Liver (tissue), 10 donors: ENCODE measurements at places on chromosomes 3 and 15. TPM values are rescaled to one million over a fixed set of nuclear protein-coding genes. Genes with fewer than 3 reads are reported as not detected.

DNA sequence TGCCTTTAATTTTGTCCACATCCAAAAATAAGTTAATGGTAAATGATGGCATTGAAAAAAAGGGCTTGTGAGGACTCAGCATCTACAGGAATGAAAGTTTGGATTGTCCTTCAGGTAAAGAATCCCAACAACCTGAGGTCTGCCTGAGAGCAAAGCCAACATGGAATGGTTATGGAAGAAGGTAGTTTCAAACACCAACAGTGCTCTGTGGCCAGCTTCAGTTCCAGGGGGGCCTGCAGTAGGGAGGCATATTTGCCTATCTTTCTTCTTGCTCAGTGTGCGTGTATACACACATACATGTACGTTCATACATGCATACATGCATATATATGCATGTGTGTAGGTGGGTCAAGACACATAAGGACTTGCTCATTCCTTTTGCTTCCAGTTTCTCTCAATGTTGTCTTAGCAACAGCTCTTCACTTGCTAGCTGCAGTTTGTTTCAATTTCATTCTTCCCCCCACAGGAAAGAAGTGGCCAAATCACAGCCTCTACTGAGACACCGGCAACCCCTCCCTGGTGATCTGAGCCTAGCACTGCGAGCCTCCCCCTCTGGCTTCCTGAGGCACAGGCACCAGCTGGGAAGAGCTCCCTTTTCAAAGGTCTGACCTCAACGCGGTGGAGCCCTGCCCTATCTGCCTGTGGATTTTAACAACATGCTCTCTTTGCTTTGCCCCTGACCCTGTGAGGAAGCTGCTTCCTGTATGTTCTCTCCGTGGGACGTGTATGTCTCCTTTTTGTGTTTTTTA, 146.2 kb downstream of the KLF13 start:
- peak; percentile 31 for DNase-seq

DNA sequence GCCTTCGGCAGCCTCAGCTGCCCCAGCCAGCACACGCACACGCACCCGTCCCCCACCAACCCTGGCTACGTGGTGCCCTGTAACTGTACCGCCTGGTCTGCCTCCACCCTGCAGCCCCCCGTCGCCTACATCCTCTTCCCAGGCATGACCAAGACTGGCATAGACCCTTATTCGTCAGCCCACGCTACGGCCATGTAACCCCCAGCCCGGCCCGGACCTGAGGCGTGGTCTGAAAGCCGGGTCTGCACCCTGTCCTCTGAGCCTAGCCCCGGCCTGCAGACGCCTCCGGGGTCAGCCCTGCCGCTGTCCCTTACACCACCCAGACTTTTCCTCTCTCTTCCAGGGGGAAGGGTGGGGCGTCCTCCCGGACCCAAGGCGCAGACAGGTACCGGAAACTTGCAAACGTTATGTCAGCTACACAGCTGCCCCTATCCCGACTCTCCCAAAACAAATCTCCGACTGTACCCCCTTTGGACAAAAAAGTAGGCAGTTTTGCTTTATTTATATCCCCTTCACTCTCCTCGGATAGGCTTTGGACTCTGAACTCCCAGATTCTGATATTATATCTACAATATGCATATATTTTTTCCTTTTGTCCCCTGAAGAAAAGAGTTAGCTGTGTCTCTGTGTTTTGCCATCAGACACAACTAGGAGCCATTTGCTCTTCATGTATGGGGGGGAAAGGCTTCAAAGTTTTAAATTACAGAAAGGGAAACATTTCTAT, 1.4 kb downstream of the SOX14 start:
- no peak for DNase-seq

GRCh38 chr15:67863442-67863987, 23.7 kb upstream of the RNU6-1 start:
- peak; percentile 70 for DNase-seq

- DNase-seq: no peak
Observed at GRCh38 chr3:186976837-186977750, 46.8 kb downstream of the ST6GAL1 start.

DNA sequence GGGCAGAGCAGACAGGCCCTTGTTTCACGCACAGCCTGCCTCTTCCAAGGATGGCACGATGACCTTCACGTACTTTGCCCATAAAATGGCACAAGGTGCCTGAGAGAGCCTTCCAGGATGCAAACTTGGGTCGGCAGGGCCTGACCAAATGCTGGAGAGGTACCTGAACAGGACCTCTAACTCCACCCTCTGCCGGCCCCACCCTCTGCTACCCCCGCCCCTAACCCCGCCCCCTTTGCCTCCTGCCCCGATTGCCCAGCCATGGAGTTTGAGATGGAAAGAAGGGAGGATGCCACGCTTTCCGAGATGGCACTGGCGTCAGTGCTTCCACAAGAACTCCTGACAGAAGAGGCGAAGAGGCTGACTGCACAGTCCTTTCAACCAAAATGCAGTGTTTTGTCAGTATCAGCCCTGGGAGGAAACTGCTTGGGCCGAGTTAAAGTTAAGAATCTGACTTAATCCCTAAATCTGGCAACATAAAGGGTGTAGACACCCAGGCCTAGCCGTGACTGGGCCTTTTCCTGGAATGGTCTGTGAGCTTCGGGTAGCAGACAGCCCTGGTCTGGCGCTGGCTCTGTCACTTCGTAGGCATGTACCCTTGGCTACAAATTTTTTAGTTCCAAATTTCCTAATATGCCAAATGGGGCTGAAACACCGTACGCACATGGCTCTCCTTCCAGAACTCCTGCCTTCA, 230.3 kb upstream of the RGMA start:
- no peak for DNase-seq

DNA sequence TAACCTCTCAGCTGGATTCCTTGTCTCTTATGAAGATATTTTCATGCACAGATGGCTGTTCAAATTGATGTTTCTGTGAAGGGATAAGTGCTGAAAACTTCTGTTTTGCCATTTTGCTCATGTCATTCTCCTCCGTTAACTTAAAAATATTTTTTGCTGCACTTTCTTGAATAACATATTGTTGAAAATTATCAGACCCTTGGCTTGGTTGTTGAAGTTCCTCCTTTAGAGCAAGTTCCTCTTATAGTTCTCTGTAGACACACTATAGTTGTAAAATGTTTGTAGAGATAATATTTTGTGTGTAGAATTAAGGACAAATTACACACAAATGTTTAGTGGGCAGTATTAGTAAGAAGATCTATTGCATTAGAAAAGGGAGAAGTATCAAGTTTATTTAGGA, 300.4 kb downstream of the SV2B start:
- no peak for DNase-seq

Gene SAMMSON
- not detected for polyA plus RNA-seq

Gene SLC2A2
- polyA plus RNA-seq: 209 TPM

Gene RSL24D1
- 13.3 TPM for polyA plus RNA-seq

Gene PLSCR1
- 31.0 TPM for polyA plus RNA-seq

Gene MESP1
- 1.2 TPM for polyA plus RNA-seq
